T-helper 2 cell treated with Interferon-gamma antibody and Interleukin-4, amounts not matched to agents 5 μg/mL and 100 μg/mL, for 36 hours (primary cell): ENCODE measurements at places on chromosomes 6 and 20.

- no peak for DNase-seq
Measured at GRCh38 chr20:23287354-23288190, 63.0 kb upstream of the NXT1 start.

DNA sequence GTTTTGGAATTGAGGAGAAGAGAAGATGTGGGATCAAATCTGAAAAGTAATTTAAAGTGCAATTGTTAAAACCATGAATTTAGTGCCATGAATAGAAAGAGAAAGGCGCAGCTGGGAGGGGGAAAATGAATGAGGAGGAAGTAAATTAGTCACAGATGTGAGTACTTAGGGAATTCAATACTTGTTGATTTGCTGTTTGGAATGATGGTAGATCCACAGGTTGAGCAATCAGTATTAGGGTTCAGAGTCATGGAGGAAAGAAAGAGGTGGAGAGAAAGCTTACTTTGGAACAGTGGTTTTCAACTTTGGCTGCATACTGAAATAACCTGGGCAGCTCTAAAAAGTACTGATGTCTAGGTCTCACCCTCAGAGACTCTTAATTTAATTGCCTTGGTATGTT, 229.7 kb upstream of the ASCC3 start:
- no peak for DNase-seq

GRCh38 chr6:18835976-18836375, 448.8 kb downstream of the RNF144B start:
- DNase-seq: no peak

DNA sequence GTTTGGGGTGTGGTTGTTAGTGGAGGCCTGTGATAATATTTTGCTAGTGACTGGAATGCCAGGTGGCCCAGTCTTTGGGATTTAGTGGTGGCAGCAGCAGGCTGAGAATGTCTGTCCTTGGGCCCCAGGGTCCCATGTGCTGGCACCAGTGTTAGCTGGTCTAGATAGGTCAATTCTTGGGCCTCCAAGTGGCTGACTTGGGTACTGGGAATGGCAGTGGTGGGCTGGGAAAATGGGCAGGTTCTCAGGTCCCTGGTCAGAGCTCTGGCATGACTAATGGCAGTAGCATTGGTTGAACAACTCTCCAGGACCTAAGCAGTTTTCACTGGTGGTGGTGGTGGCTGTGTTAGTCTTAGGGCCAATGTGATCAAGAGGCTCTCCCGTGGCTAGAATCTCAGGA, 50.3 kb downstream of the OLIG3 start:
- DNase-seq: no peak

- DNase-seq: no peak
Measured at GRCh38 chr6:163419413-163420288, 5.1 kb downstream of the QKI start.

- DNase-seq: no peak
Measured at GRCh38 chr20:15576411-15576810, 996.8 kb downstream of the KIF16B start.

DNA sequence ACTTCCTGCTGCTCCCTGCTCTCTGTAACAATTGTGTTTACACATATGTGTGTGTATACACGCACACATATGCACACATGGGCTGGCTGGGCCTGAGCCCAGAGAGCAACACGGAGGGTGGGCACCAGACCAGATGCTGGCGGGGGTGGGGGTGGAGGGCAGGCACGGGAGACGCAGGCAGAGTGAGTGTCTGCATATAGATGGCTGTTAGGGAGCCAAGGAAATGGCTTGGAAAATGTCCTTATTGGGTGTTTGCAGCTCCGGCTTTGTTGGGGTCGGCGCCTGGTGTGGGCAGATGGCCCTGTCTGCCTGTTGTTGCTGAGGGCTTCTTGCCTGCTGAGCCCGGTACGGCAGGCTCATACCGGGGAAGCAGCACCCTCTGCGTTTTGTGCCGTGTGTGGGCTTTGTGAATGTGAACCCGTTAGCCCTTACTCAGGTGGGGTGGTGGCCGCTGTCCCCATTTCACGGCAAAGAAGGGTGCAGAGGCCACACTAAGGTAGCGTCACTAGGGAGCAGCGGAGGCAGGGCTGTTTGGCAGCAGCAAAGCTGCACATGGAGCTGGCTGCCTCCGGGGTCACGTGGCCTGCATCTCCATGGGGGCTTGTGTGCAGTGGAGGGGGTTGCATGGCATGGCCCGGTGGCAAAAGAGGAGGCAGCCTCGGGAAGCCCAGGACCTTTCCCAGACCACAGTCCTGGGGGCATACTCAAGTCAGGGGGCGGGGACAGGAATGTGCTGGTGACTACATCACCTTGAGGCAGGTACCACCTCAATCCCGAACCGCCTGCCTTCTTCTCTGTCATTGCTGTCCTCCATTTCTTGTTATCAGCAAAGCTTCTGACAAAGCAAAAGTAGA, 47.4 kb upstream of the SRF start:
- DNase-seq: no peak

DNA sequence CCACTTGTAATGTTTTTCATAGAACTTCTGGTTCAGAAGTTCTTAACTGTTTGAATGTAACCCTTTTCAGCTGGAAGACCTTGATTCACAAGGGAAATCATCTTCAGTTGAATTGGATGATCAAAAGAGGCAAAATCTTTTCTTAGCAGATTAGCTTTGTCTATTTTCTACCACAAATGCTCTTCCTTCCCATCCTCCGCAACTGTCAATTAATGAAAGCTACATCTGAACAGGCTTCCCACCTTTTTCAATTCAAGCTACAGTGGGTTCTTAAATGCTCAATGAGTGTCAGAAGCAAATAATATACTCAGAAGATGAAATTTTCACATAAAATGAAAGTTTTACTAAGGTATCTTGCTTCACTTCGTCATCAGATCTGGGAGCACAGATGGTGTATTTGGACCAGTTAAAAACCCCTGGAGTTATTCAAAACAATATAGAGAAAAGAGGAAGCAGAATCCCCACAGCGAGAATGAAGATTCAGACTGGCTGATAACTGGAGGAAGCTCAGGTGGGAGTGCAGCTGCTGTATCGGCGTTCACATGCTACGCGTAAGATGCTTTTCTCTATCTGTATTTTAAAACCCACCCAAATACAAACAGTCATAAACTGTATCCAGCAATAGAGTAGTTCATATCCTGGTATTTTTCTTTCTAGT, 19.4 kb downstream of the QRSL1 start:
- DNase-seq: no peak

DNA sequence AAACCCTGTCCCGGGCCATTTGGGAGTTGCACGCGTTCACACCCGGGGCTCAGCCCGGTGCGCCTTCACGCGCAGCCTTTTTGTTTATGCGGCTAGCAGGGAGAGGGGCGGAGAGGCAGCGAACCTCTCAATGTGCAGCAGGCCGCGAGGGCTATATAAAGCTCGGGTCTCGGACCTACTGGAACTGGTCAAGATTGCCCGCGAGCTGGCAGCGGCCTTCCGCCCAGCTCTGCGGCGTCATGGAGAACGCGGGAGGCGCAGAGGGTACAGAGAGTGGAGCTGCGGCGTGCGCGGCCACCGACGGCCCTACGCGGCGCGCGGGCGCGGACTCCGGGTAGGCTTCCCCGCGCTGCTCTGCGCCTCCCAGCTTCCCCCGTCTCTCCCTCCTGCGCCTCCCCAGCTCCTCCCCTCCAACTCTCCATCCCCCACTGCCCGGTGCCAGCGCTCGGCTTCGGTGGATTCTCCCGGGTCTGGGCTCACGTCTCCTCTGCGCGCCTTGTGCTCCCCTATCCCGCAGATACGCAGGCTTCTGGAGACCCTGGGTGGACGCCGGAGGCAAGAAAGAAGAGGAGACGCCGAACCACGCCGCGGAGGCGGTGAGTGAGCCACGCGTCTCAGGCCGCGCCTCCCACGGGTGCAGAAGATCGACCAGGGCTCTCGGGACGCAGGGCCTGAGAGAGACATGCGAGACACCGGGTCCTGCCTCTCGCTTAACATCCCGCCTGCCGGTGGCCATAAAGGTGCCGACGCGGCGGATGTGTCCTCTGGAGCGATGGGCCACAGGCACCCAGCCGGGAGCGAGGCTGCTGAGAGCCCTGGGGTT, at the start of gene RIPPLY2:
RIPPLY2 (plus strand) TSS at position 183 of the 823 bp plus-strand sequence; CDS start at position 240, 57 bp downstream.
- no peak for DNase-seq

DNA sequence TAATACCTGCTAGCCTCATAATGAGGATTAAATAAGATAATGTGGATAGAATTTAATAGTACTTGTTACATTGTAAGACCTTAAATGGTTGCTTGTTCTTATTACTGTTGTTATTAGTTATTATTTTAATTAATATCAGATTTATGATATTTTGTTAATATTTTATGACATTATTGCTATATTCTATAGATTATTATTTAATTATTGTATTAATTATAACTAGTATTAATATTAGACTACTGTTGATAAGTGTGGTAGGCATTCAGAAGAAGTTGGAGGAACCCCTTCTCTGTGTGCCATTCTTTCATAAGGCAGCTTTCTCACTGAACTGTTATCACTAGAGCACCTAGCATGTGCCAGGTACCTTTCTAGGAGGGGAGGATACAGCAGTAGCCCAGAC, 2.6 kb upstream of the NEDD9 start:
- no peak for DNase-seq

- no peak for DNase-seq
Measured at GRCh38 chr6:53287336-53288225, 61.2 kb downstream of the ELOVL5 start.
